ENCODE measurements at places on chromosomes 5 and 9. TPM values are rescaled to one million over a fixed set of nuclear protein-coding genes. Genes with fewer than 3 reads are reported as not detected.
A peak's percentile ranks its signal among the peaks of the same experiment; 100 is the strongest.

GRCh38 chr9:133944746-133945135 is 47.4 kb downstream of the VAV2 start:
- no peak for DNase-seq
- no peaks in the 10 kb centered on the region for H3K27me3 ChIP-seq
- peak overlapping the region; percentile 23 for H3K27ac ChIP-seq
- H3K36me3 ChIP-seq: peaks cover 5% of the 10 kb centered on the region
- no peak overlapping the region for H3K4me3 ChIP-seq

DNA sequence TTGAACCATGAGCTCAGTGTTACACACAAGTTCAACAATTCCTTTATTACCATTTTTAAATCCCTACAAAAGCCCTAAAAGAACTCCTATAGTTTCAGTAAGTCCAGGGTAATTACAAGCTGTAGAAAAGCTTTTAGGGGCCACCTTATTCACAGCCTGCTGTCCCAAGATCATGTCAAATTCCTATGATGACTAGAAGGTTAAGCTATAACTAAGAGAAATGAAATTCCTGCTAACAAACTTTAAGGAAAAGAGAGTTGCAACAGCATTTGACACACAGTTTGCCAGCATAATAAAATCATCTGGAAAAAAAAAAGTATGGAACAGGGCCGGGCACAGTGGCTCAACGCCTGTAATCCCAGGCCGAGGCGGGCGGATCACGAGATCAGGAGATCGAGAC is 31.5 kb downstream of the TMEM245 start:
- H3K4me1 ChIP-seq: peaks cover 20% of the 10 kb centered on the region
- peak overlapping the region; percentile 14 for H3K27ac ChIP-seq
- no peak for DNase-seq
- H3K4me3 ChIP-seq: no peak overlapping the region
- peaks cover 60% of the 10 kb centered on the region for H3K36me3 ChIP-seq

- H3K4me1 ChIP-seq: no peaks in the 10 kb centered on the region
- peaks cover 19% of the 10 kb centered on the region for H3K36me3 ChIP-seq
- DNase-seq: no peak
- no peak overlapping the region for H3K4me3 ChIP-seq
These were observed 12.8 kb downstream of the CRAT start for GRCh38 chr9:129097671-129098306.

- DNase-seq: no peak
- H3K36me3 ChIP-seq: no peaks in the 10 kb centered on the region
- H3K4me3 ChIP-seq: no peak overlapping the region
- H3K27ac ChIP-seq: no peak overlapping the region
- peaks cover 32% of the 10 kb centered on the region for H3K4me1 ChIP-seq
These were observed 14.2 kb downstream of the CEMIP2 start for GRCh38 chr9:71754151-71754550.

- peaks cover 9% of the 10 kb centered on the region for H3K4me1 ChIP-seq
- no peak for DNase-seq
- H3K4me3 ChIP-seq: no peak overlapping the region
These were observed 65.2 kb downstream of the OTULIN start for GRCh38 chr5:14729448-14730385.

DNA sequence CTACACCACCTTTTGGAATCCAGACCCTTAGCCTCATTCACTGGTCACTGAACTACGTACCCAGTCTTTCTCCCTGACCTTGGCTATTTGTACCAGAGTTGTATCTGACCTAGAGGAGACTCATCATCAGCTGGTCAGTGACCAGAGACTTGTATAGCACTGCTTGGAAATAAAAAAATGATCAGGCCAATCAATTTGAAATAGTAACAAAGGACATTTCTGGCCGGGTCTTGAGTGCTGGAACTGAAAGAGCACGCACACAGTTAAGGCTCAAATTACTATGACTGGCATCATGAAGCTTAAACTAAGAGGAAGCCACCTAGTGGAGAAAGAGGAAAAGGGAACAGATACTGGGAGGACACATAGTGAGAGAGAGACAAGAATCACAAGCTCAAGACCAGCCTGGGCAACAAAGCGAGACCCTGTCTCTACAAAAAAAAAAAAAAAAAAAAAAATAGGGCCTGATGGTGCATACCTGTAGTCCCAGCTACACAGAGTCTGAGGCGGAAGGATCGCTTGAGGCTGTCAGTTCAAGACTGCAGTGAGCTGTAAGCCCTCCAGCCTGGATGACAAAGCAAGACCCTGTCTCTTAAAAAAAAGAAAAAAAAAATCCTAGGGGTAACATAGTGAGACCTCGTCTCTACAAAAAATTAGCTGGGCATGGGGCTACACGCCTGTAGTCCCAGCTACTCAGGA is 12.8 kb upstream of the SRP19 start:
- no peaks in the 10 kb centered on the region for H3K36me3 ChIP-seq
- H3K27me3 ChIP-seq: peaks cover 9% of the 10 kb centered on the region
- H3K4me1 ChIP-seq: peaks cover 5% of the 10 kb centered on the region
- H3K27ac ChIP-seq: peak overlapping the region; percentile 67
- DNase-seq: no peak

DNA sequence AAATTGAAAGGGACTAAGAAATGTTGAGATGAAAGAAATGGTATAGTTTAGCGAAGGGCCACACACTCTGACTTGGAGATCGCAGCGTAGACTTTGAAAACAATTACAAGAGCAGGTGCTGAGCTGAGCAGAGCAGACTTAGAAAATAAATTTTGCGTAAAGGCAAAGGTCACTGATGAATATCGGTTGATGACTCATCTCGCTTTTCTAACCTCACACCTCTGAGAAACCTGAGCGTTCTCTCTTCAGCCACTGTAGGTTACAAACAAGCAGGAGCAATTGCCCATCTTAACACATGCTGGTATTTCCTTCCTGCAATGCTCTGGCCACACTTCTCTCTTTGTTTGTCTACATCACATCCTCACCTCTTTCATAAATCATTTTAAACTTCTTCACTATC is 190.6 kb upstream of the C9orf72 start:
- H3K4me1 ChIP-seq: no peaks in the 10 kb centered on the region
- H3K27me3 ChIP-seq: no peaks in the 10 kb centered on the region
- H3K36me3 ChIP-seq: no peaks in the 10 kb centered on the region
- H3K27ac ChIP-seq: no peak overlapping the region
- no peak overlapping the region for H3K4me3 ChIP-seq

DNA sequence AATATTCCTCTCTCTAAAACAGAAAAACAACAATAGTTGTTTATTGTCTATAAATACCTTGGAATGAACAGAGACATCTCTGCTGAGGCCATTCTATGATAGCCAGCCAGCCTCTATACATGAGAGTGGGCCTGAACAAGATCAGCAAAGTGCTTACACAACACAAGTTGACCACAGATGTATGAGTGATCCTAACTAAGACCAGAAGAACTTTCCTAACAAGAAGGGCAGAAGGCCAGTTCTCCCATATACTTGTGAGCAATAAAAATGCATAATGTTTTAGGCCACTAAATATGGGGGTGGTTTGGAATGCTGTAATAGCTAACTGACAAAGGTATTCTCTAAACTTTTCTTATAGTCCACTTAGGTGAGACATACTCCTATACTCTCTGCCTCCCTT is 345.7 kb downstream of the SPATA31D1 start:
- H3K4me1 ChIP-seq: peaks cover 36% of the 10 kb centered on the region
- no peak overlapping the region for H3K27ac ChIP-seq
- no peaks in the 10 kb centered on the region for H3K36me3 ChIP-seq
- no peaks in the 10 kb centered on the region for H3K27me3 ChIP-seq

The IL5 gene
- total RNA-seq: not detected

The POU5F2 gene
- 1.0 TPM for total RNA-seq

The SLC6A7 gene
- not detected for total RNA-seq
